CD4-positive, CD25-positive, alpha-beta regulatory T cell (primary cell): ENCODE measurements at places on chromosomes 3 and 15. TPM values are rescaled to one million over a fixed set of nuclear protein-coding genes. Genes with fewer than 3 reads are reported as not detected.

Gene ERICH6
- 0.17 TPM for polyA plus RNA-seq

Gene CCK
- not detected for polyA plus RNA-seq

Gene PLA2G4B
- polyA plus RNA-seq, result 0.50 TPM

Gene HTD2
- 25.2 TPM for polyA plus RNA-seq

Gene MST1
- polyA plus RNA-seq, result 1.6 TPM

Gene GOLGA6L7
- polyA plus RNA-seq, result not detected

Gene ACVR2B
- 0.65 TPM for polyA plus RNA-seq

Gene AMIGO3
- polyA plus RNA-seq, result 0.53 TPM

Gene SLC28A1
- polyA plus RNA-seq, result not detected

Gene NRROS
- 3.6 TPM for polyA plus RNA-seq

Gene FETUB
- polyA plus RNA-seq, result not detected

Gene ISG20
- 724 TPM for polyA plus RNA-seq

Gene LAMB2
- polyA plus RNA-seq, result not detected

Gene HCN4
- polyA plus RNA-seq, result not detected

Gene FANCD2
- polyA plus RNA-seq, result 10.4 TPM

Gene WDR72
- polyA plus RNA-seq, result not detected

Gene H1-8
- polyA plus RNA-seq, result not detected

Gene SH3BP5
- polyA plus RNA-seq, result 24.7 TPM

Gene NOX5
- not detected for polyA plus RNA-seq

Gene ISLR
- not detected for polyA plus RNA-seq

Gene AHSG
- not detected for polyA plus RNA-seq

Gene PEX5L
- not detected for polyA plus RNA-seq

Gene SAMD7
- polyA plus RNA-seq, result not detected

Gene SLC6A20
- polyA plus RNA-seq, result not detected

Gene SPINK8
- not detected for polyA plus RNA-seq

Gene THBS1
- polyA plus RNA-seq, result not detected

Gene TLR9
- not detected for polyA plus RNA-seq

Gene SUSD5
- polyA plus RNA-seq, result 0.28 TPM

Gene SLTM
- 43.6 TPM for polyA plus RNA-seq

Gene FBLN2
- not detected for polyA plus RNA-seq

Gene PRSS50
- not detected for polyA plus RNA-seq

Gene CCRL2
- 2.0 TPM for polyA plus RNA-seq

Gene OR5H1
- polyA plus RNA-seq, result not detected

Gene MEX3B
- not detected for polyA plus RNA-seq

Gene CHRNA7
- polyA plus RNA-seq, result 3.8 TPM

Gene CKMT1A
- not detected for polyA plus RNA-seq

Gene FAM107A
- not detected for polyA plus RNA-seq

Gene PLA1A
- not detected for polyA plus RNA-seq

Gene GREM1
- not detected for polyA plus RNA-seq

Gene SCN5A
- polyA plus RNA-seq, result not detected

Gene SNTN
- not detected for polyA plus RNA-seq

Gene MAGI1
- polyA plus RNA-seq, result 0.15 TPM

Gene TRAIP
- 3.2 TPM for polyA plus RNA-seq

Gene TRIP4
- polyA plus RNA-seq, result 41.6 TPM

Gene VWA5B2
- not detected for polyA plus RNA-seq

Gene VIPR1
- polyA plus RNA-seq, result 5.0 TPM

Gene PRR20G
- not detected for polyA plus RNA-seq

Gene SLC9C1
- not detected for polyA plus RNA-seq
